ENCODE measurements at places on chromosomes 3 and 15.
A peak's percentile ranks its signal among the peaks of the same experiment; 100 is the strongest.

GRCh38 chr3:53046171-53047170, 598 bp upstream of the SFMBT1 start:
- DNase-seq, result no peak

- DNase-seq, result no peak
Measured at GRCh38 chr15:95953032-95953431, 377.5 kb upstream of the NR2F2 start.

DNA sequence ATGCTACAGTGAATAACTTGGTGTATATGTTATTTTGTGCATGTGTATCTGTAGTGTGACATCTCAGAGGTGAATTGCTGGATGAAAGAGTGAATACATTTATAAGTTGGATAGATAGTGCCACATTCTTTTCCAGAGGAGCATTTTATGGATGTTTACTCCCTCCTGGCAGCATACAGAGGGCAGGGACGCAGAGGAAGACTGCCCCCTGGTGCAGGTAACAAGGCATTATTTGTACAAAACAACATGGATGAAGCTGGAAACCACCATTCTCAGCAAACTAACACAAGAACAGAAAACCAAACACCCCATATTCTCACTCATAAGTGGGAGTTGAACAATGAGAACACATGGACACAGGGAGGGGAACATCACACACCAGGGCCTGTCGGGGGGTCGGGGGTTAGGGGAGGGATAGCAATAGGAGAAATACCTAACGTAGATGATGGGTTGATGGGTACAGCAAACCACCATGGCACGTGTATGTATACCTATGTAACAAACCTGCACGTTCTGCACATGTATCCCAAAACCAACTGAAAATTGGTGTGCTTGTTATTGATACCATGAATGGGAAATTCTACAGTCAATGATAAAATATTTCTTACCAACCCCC, 57.9 kb upstream of the CTXND1 start:
- DNase-seq, result peak; percentile 2

GRCh38 chr15:77481670-77482069, 61.0 kb downstream of the HMG20A start:
- no peak for DNase-seq

DNA sequence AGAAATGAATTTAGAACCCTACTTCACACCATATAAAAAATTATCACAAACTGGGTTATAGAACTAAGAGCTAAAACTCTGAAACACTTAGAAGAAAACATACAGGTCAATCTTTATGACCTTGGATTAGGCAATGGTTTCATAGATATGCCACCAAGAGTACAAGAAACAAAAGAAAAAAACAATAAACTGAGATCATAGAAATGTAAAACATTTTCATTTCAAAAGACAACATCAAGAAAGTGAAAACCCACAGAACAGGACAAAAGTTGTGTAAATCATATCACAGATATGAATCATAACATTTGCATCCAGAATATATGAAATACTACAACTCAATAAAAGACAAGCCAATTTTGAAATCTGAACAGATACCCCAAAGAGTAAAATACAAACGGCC, 72.4 kb downstream of the TBL1XR1 start:
- DNase-seq, result no peak

DNA sequence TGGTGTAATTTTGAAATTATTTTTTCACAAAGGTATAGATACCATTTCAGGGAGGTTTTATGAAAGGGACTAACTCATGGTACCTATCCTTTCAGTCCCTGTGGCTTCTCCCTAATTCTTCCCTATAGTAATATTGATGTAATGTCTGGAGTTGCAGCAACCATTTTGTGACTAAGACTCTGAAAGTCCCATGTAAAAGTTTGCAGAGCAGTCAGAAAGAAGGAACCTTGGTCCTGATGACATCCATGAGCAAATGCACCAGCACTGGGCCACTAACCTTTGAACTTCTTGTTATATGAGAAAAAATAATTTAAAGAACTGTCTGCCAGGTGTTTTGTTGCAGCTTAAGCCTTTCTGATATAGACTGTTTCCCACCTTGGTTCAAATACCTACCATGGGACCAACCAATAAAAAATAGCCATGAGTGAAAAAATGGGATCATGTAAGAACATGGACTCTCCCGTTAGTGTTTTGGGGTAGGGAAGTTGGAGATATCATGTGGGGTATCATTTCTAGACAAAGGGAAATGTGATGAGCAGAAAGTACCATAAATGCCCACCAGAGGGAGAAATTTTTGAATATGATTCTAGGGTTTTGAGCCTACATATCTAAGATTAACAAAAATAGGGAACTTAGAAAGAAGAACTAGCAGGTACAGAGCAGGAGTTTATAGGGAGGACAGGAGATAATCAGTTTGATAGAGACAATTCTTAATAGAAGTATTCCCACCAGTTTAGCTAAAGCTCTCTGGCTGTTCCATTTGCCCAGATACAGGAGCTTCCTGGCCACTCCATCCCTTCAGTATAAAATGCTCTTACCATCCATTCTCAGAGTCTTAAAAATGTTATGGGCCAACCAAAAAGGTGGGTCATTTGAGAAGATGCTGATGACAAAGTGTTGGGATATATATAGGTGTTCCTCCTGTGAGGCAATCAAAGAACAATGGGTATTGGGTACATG, 3.4 kb upstream of the CPOX start:
- DNase-seq, result no peak

DNA sequence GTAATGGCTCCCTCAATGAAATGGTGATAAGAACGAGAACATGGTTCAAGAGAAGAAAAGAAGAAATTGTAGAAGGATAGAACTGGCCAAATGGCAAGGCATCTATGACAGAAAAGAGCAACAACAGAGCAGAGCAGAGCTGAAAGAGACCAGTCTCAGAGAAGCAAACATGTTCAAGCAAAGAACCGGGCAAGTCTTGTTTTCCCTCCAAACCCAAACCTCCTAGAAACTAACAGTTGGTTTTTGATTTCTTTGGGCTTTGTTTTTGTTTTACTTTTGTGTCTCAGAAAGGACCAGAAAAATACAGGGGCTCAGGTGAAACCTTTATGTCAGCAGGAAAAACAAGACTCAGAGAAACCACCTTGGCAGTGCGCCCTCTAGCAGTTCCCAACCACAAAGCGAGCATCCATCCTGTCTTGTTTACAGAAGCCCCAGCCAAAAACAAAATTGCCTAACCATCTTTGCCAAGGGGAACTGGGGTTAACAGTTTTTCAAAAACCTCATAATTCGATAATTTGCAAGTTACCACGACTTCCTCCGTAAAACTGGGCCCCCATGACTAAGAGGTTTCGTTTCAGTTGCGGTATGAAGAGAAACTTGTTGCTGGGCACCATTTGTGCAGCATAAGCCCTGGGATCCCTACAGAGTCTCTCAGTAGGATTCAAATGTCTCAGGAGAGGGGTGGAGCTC, 159.2 kb upstream of the SLC24A5 start:
- no peak for DNase-seq

DNA sequence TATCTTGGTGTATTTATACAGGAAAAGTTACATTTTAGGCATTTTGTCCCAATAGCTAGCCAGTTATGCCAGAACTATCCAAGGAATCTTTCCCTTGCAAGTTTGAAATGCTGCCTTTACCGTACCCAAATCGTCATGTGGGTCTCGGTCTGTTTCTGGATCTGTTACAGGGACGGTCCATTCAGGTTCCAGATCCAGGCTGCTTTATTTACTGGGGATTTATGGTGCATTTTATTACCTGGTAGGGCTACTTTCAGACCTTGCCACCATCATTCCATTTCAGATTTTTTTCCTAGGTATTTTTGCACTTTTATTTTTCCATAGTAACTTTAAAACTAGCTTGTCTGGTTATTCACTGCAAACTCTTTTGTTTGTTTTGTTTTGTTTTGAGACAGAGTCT, 186.5 kb downstream of the NSMCE3 start:
- DNase-seq, result no peak

DNA sequence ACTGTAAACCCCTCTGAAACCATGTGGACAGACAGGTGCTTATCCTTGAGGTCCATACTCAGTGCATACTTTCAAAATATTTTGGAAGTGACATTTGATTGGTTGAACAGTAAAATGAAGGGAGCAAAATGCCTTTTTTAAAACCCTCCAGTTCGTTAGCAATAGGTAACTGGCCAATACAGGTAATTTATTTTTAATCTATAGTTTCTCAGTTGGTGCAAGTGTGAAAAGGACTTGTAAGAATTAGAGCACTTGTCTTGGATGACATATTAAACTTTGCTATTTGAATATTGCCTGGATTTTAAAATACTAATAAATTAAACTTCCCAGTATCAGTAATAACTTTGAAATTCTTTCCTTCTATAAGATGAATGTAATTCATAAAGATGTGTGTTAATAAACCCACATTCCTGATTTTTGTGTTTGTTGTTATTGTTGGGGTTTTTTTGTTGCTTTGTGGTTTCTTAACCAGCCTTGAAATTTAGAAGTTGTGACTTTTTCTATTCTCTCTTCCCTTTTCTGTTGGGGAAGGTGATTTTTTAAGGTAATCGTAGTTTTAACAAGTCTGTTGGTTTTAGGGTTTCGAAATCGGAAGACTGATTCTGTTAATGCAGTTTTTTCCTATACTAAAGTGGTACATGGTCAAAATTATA, 90.0 kb downstream of the STT3B start:
- no peak for DNase-seq

- no peak for DNase-seq
Measured at GRCh38 chr3:127959041-127959440, 44.0 kb downstream of the KBTBD12 start.

DNA sequence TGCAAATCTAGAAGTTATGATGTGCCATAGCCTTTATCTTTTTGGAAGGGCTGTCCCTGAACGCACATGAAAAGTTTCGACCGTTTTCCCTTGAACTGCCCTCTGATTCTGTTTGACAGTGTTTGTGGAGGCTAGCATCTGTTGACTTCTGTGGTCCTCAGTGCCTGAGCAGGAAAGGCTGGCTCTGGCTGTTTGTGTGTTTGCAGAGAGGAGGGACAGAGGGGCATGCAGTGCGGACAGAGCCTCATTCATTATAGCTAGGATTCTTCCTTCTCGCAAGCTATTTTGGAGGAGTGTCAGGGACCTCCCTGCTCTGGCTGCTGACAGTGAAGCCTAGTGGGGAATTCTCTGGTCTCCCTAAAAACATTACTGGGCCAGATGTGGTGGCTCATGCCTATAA, 64.5 kb downstream of the CDAN1 start:
- DNase-seq, result no peak

GRCh38 chr3:35663471-35663870, 24.1 kb downstream of the ARPP21 start:
- no peak for DNase-seq

DNA sequence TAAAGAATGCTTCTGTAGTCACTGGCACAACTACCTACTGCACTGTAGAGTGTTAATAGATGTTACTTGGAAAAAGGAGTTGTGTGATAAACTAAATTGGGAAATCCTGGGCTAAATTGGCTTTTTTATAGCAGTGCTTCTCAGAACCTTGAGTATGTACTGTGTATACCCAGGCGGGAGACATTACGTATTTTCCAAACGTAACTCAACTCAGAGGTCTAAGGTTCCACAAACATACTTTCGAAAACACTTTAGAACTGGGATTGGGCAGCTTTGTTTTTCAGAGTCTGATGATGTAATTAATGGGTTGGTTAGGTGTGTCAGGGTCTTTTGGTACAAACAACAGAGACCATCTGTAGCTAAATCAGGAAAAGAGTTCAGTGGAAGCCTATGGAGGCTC, 53.5 kb upstream of the CHST2 start:
- DNase-seq, result no peak

DNA sequence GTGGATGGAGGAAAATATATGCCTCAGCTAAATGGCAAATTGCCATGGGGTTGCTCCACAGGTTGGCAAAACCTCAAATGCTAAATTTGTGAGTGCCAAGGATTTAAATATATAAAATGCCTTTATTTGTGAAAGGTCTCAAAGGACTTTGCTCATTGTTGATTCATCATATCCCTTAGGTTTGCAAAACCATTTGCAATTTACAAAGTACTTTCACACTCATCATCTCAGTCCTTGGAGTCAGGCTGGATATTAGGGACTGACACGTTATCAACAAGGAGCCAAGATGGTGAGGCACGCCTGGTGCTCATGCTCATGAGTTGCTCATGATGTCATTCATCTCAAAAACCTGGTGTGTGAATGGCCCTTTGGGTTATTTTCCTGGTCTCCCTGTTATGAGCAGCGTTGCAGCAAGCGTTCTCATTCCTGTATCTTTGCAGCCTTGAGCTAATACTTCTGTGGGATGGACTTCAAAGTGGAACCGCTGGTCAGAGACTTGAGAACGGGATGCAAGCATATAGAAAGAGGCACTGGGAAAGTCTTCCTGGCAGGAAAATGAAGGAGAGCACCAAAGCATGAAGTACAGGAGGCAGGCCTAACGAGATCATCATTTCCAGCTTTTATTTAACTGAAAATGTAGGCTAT, 66.0 kb downstream of the MYO1E start:
- DNase-seq, result peak; percentile 63

DNA sequence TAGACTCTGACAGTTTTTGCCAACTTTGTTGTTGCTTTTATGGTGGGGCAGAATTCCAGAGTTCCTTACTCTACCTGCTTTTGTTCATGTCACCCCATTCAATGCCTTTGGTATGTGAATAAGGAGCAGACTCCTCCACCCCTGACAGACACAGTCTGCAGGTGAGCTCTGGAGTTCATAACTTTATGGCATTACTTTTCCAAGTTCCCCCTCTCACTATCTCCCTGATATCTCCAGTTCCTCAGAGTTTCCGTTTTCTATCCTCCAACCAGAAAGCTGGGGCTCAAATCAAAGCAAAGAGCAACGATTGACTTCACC, 23.1 kb upstream of the MTMR10 start:
- no peak for DNase-seq

GRCh38 chr3:60770532-60770931, 480.7 kb downstream of the FHIT start:
- DNase-seq, result no peak

DNA sequence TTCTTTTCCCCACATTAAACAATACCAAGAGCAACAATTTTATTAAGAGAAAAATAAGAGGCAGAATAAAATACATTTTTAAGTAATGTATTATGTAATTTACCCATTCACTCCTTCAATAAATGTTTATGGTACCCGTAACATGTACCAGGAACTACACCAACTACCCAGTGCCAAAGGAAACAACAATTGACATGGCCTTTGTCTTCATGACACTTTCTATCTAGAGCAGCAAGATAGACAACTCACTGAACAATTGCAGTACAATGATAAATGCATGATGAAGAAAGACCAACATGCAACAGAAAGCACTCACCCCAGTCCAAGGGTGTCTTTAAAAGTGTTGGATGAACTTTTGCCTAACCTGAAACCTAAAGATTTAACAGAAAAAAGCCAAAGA, 493.8 kb downstream of the IGSF11 start:
- no peak for DNase-seq

DNA sequence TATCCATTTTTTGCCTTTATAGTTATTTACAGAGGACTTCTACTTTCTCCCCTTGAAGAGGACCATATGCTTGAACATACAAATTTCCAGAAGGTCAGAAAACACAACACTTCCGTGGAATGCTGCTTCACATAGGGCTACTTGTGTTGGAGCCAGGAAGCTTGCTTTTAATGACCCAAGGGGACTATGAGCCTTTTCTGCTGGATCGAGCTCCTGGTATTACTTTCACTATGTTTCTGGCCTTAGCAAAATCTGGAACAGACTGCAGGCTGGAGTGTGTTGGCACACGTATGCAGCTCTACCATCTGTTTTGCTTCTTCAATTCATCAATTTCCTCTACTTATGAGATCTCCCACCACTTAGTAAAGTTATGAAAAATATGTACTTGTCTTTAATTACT, 69.3 kb upstream of the CBLB start:
- DNase-seq, result peak; percentile 24
